ENCODE measurements at places on chromosomes 13 and 19.
A peak's percentile ranks its signal among the peaks of the same experiment; 100 is the strongest.

- DNase-seq, result no peak
Measured at GRCh38 chr13:90008707-90009149, 1338.8 kb upstream of the MIR17HG start.

DNA sequence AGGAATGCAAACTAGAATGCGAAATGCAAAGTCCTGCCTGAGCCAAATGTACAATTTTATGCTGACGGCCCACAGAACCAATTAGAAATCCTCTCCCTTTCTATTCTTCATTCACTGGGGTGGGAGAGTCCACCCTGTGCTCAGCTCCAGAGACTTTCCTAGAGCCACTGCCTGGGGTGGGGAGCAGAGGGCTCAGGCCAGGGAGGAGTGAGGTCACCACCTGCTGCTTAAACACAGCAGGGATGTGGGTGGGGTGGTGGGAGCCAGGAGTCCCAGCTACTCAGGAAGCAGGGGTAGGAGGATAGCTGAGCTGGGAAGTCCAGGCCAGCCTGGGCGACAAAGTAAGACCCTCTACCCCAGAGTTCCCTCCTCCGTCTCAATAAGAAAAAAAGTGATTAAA lies 26.9 kb upstream of the ZNF83 start:
- no peak for DNase-seq

DNA sequence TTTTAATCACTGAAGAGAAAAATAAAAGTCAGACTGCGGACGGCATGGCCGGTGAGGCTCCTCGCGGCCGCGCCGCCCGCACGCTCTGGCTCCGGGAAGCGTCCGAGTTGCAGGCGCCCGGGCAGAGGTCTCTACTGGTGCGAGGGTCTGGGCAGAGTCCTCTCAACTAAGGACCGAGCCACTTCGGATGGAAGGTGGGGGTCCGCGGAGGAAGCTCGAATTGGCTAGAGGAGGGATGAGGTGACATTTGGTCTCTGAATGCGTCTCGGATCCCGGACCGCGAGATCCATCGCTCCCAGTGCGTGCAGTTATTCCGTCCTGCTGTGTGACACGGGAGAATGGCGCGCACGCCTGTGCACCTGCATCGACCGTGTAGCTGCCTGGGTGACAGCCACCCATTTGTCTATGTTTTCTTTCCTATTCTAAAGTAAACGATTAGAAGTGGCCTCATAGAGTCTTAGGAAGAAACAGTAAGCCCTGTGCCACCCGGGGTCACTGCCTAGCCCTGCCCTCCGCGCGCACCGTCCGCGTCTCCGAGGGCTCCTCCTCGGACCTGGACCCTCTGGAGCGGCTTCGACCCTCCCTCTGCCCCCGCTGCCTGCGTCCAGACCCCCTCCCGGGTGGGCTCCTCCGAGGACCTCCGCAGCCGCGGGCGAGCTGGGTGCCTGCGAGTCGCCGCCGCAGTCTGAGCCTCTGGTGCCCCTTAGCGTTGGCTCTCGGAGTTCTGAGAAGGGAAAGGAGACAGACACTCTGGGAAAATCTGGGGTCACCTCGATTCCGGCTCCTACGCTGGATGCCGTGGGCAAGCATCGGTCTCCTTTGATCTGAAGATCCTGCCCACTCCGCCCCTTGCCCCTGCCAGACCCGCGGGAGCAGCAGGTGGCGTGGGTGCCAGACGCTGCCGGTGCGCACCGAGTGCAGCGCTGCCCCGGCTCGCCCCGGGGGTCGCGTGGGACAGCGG lies 347.4 kb downstream of the LIG4 start:
- no peak for DNase-seq

DNA sequence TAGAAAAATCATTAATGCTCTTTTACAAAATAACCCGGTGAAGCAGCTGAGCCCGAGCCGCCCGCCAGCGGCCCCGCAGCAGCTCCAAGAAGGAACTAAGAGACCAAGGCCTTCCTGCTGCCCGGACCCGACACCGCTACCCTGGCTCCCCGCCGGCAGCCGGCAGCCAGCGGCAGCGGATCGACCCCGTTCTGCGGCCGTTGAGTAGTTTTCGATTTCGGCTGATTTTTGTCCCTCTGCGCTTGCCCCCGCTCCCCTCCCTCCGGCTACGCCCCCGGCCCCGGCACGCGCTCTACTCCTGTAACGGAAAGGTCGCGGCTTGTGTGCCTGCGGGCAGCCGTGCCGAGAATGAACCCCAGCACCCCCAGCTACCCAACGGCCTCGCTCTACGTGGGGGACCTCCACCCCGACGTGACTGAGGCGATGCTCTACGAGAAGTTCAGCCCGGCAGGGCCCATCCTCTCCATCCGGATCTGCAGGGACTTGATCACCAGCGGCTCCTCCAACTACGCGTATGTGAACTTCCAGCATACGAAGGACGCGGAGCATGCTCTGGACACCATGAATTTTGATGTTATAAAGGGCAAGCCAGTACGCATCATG lies at the start of gene PABPC3:
Gene PABPC3 (plus strand): TSS at position 286 of the 603 bp plus-strand sequence. CDS start 63 bp downstream, at position 349.
- DNase-seq, result no peak

DNA sequence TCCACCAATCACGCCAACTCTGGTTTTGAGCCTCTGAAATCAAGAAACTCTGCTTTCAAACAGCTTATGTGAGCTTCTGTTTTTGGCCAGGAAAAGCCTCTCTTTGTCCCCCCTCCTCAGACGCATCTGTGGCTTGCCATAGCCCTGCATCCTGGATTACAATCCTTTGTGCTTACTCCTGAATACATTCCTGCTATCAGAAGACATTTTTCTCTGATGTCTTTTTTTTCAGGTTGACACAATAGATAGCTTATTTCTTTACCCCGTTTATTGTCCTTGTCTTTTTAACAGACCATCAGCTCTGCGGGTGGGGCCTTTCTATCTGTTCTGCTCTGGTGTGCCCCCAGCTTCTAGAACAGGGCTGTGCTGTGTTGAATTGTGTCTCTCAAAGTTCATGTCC lies 11.0 kb downstream of the PNMA8B start:
- DNase-seq, result no peak

DNA sequence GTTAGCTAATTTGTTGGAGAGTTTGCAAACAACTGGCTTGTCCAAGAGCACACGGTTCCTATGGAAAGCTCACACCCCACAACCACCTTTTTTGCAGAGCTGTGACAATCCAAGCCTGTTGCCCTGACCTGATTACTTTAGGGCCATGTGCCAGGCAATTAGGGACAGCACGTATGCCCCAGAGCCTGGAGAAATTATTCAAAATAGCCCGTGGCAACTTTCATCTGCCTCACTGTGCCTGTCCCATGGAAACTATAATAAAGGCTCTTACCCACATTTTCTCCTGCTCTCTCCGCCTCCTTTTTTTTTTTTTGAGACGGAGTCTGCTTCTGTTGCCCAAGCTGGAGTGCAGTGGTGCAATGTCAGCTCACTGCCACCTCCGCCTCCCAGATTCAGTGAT lies 18.6 kb upstream of the FBN3 start:
- no peak for DNase-seq

DNA sequence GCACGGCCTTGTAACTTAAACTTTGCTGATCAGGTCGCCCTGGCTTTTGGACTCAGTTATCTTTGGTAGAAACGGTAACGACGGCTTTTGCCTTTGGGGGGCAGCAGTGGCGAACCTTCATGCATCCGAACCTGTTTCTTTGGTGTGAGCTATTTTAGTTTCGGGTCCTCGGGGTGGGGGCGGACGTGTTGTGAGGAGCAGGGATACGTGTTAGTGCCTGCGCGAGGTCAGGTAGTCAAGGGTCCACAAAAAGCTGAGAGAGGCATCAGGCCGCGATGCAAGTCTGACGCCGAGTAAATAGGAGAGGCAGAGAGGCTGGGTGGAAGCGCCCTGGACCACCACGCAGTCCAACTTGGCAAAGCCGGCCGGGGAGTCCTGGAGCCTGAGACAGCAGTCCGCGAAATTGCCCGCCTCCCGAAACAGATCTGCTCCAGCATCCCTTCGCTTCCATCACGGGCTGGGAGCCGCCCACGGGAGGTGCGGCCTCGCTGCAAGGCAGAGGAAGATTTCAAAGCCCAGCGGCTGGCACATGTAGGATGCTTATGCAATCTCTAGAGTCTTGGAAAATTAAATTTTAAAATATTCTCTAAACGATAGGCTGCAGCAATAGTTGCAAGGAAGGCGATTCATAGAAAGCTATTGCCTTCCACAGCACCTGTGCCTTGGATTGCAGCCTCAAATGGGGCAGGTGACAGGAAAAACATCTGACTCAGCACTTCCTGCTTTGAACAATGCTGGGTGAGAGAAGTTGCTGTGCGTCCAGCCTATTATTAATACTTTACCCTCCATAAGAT lies 4.6 kb upstream of the TPP2 start:
- DNase-seq, result peak; percentile 58

DNA sequence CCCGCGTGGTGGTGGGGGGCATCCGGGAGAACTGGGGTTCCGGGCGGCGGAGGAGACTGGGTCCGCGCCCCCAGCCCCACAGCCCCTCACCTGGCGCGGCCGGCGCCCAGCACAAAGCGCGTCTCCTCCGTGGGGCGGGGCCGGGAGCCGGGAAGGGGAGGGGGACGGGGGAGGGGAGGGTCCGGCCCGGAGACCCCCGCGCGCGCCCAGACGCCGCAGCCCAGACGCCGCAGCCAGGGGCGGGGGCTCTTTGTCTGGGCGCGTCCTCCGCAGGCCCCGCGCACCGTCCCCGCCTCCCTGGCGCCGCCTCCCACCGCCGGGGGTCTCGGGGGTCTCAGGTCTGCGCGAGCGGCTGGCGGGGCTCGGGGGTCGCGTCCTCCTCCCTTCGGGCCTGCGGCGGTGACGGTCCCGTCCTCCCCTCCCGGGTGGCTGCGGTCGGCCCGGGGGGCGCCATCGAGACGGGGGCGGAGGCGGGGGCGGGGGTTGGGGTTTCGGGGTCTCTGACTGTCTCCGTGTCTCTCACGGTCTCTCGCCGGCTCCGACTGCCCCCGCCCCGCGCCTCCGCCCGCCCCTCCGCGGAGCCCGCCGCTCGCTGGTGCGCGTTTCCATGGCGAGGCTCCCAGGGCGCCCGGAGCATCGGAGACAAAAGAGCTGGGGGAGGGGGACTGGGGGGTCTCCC lies at the start of gene PLPPR3:
Gene PLPPR3 (minus strand): TSS at position 131 of the 679 bp plus-strand sequence. CDS start 396 bp downstream, outside the sequence.
- DNase-seq, result no peak

GRCh38 chr19:1225440-1226226 lies 12.2 kb downstream of the CBARP start:
- DNase-seq, result no peak

All from effector memory CD4-positive, alpha-beta T cell (primary cell).